ENCODE measurements at places on chromosomes 5 and 9.

DNA sequence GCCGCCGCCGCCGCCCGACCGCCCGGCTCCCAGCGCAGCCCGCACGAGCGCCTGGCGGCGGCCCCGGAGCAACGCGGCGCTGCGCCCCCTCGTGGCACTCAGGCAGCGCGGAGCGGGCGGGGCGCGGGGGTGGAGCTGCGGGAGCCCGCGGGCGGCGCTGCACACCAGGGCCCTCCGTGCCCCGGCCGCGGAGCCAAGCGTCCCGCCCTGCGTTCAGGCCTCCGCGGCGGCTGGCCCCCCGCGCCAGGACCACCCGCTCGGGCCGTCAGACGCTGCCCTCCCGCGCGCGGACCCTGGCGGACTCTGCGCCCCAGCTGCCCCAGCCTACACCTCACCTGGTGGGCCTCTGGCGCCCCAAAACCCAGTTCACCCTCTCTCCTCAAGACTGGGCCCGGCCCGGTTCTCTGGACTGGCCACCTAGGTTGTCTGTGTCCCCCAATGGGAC, at the start of gene RASGEF1C:
RASGEF1C (minus strand) TSS at position 75 of the 445 bp plus-strand sequence. CDS start 71,159 bp downstream, outside the sequence.
- peak; percentile 2 for DNase-seq

DNA sequence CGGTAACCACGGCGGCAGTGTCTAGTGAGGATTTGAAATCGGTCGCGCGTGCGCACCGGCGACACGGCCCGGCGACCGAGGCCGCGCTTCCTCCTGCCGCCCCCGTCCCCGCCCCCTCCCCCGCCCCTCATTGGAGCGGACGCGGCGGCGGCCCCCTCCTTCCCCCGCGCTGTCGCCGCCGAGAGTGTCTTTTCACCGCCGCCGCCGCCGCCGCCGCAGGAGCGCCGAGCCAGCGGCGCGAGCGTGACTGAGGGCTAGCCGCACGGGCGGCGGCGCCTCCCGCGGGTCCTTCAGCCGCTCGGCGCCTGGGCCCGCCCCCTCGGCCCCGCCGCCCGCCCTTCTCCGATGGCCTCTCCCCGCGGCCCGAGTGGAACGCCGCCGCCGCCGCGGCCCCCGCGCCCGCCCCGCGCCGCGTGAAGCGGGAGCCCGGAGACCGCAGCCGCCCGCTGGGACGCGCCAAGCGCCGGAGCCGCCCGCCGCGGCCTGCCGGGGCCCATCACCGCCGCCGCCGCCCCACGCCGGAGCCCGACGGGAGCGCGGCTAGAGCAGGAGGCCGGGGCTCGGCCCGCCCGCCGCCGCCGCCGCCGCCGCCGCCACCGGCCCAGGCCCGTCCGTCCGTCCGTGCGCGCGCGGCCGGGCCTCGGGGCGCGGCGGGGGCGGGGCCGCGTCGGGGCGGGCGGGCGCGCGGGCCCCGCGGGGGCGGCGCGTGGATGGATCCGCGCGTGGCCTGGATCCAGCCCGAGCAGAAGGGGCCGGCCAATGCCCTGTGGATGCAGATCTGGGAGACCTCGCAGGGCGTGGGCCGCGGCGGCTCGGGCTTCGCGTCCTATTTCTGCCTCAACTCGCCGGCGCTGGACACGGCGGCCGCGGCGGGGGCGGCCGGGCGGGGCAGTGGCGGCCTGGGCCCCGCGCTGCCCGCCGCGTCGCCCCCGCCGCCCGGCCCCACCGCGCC, at the start of gene TENT4A:
TENT4A (plus strand) TSS at position 159 of the 952 bp plus-strand sequence; CDS start at position 711, 552 bp downstream.
- DNase-seq: peak; percentile 93

- no peak for DNase-seq
Measured at GRCh38 chr9:23926368-23926767, 100.3 kb upstream of the ELAVL2 start.

DNA sequence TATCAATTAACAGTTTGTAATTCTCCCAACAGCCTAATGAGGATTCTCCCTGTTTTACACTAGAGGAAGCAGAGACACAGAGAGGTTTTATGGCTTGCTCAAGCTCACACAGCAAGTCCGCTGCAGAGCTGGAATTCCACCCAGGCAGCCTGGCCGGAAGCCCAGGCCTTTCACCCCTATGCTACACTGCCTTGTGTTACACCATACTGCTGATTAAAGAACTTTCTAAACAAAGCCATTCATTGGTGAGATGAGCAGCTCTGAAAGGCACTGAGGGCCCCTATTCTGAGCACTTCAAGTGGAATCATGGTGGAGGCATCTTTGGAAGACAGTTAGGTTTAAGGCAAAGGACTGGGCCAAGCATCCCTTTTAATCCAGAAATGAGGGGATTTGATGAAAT, 14.7 kb upstream of the LARP1 start:
- no peak for DNase-seq

DNA sequence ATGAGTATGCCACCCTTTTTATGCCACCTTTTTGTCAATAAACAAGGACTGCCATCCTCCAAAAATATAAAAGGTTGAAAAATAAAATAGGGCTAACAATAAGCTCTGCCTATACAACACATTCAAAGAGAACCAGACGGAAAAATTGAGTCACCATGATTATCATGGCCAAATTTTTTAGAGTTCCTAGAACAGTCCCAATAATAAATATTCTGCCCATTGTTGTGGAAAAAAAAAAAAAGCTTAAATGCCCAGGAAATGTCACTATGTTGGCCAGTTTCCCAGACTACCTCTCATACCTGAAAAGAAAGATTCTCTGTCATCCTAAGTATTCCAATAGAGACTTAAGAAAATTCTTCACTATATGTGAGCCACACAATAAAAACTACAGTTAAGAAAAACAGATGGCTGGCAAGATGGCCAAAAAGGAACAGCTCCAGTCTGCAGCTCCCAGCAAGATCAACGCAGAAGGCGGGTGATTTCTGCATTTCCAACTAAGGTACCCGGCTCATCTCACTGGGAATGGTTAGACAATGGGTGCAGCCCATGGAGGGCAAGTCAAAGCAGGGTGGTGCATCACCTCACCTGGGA, 149.0 kb downstream of the TMEM161B start:
- no peak for DNase-seq

DNA sequence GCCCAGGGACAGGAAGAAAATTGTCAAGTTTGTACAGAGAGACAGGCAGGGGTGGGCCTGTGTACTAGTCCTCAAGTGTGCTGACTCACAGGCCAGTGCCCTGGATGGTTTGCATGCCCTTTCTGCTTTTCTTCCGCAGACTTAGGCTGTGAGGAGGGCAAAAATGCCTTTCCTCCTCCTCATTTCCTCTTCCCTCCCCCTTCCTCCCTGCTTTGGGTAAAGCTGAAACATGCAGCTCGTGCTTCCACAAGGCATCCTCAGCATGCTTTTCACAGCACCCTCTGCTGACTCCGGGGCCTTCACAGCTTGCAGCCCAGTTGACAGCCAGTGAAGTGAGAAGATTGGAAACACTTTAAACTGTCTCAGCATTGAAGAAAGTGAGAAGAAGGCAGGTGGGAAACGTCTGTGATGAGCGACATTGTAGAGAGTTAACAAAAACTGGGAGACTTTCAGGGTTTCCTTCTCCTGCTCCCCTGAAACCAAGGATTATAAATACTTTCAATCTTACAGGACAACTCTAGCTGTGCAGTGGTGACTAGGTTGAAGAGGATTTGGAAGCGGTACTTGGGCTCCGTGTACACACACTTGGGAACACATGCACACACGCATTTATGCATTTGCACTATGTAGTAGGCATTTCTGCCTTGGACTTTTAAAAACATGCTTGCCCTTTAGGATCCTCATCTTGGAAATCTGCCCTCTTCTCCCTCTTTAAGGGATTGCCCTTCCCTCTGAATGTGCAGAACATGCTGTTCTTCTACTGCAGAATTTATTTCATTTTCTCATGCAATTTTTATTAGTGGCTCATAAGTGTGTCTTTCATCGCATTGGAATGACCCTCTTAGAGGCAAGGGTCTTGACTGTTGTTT, 138.8 kb downstream of the GRIA1 start:
- no peak for DNase-seq

DNA sequence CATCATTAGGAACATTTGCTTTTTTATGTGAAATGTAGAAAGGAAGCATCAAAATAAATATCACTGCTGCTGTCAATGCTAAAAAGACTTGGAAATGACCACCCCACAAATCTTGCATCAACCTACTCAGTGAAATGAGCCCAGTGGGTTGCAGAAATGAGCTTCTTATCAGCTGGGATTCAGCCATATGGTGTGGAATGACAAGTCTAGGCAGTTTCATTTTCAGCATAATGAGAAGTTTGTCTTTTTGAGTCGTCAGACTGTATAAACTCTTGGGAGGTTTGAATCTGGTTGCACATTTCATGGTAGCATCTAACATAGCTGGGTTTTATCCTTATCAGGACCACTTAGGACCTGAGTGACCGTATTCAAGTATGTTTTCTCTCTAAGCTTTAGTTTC, 251.1 kb upstream of the PPP1R2B start:
- DNase-seq: no peak

GRCh38 chr9:99867536-99867935, 38.9 kb upstream of the STX17 start:
- no peak for DNase-seq

GRCh38 chr5:150510460-150511263, 2.7 kb downstream of the NDST1 start:
- DNase-seq: no peak

DNA sequence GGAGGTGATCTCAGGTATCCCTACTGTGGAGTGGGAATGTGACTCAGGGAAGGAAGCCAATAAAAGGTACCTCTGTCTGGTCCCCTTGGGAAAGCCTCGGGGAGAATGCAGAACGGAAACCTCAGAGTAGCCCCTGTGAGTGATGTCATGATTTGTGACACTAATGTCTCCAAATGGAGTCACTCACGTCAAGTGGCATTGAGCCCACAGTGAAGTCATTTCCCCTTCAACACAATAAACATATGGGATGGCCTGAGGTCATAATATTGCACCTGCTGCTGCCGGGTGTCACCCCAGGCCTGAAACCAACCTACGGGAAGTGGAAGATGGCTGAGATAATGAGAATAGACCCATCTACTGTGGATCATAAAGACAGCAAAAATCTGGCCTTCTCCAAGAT, 75.9 kb upstream of the GOLM1 start:
- peak; percentile 15 for DNase-seq

DNA sequence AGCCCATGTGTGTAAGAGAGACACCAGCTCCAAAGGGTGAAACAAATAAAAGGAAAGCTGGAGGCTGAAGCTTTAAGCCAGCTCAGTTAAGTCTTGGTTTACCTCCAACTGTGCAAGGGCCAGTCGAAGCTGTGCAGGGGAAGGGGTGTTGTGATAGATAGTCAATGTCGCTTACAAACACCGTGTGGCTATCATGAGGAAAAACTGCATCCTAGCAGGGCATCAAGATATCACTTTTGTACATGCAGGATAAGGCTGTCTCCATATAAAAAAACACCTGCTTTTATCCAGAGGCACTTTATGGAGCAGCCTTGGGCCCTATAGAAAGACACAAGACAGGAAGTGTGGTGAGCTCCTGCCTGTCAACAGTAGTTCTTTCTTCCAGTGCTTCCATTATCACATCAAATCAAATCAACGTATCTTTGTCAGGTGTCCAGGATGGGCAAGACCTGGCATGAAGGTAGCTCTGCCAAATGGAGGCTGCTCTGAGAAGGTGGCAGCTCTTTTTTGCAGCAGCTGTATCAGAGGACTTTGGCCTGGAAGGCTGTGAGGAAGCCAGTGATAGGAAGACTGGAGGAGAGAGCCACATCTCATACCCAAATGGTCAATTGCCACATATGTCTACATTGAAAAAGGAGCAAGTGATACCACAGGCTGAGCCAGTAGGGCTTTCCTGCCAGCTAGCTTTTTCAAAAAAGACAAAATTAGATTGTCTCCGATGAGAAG, 29.3 kb upstream of the SELENOP start:
- no peak for DNase-seq

GRCh38 chr5:91224456-91224855, 158.7 kb downstream of the ARRDC3 start:
- no peak for DNase-seq

DNA sequence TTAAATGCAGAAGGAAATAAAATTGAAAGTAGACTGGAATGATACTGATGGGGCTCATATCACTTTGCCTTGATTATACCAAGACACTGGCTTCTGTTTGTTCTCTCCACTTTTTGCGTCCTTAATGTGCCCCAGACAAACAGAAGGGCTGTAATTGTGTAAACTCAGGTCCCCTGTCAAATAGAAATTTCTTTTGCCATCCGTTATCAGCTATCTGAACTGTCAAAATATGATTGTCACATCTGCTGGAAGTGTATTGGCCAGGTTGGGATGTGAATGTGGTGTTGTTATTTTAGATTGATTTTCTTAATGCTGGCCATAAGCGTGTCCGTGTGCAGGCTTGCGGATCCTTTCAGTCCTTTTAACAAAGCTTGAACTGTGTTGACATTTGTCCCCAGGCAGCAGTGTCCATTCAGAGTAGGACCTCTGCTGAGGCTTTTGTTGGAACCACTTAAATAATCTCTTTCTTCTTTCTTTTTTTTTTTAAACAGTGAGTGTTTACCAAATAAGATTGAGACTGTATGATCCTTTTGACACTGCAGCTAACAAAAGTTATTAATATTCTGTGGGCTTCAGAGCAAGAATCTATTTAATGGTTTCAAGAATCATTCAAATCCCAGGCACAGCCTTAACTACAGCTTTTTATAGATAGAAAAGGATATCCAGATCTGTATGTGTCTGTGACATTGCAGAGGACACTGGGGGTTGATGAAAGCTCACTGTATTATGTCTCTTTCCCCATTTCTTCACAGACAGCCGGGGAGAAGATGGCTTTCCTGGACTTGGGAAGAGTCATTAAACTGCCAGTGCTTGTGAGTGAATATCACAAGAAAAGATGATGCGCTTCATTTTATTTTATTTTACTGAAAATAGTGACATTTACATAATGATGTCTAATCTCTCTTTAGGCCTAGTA, 171.7 kb downstream of the ZNF608 start:
- DNase-seq: no peak

DNA sequence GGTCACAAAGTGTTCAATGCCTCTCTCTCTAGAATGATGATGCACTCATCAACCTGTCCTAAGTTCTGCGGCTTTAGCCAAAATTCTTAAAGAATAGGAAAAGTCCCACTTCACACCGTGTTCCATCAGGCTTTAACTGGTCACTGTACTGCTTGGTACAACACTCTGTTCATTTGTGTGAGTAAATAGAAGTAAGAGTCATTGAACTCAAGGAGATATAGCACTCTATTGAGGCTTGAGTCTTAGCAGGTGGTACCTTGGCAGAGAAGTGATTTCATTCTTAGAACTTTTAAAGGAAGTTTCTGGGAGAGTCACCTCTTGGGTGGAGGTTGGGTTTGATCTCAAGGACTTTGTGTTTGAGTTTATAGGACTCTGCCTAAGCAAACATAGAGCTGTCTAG, 92.6 kb downstream of the TENT4A start:
- no peak for DNase-seq

DNA sequence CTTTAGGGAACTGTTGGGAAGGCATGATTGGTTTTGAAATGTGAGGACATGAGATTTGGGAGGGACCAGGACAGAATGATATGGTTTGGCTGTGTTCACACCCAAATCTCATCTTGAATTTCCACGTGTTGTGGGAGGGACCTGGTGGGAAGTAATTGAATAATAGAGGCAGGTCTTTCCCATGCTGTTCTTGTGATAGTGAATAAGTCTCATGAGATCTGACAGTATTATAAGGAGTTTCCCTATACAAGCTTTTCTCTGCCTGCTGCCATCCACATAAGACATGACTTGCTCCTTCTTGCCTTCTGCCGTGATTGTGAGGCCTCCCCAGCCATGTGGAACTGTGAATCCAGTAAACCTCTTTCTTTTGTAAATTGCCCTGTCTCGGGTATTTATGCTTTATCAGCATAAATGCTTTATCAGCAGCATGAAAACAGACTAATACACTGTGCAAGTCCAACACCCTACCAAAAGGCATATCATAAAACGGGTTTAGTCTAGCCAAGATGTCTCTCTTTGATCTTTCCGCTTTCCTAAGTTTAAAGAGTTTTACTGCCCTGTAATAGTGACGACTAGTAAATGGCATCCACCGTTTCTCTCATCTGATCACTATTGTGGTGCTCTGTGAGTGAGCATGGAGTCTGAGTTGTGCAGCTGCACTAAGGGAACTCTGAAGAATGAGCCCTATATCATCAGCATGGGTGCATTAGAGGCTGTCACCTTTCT, 12.9 kb upstream of the ZNF782 start:
- no peak for DNase-seq

Data from NCI-H1436 (cell line).